ENCODE measurements at places on chromosomes 5 and 9.
A peak's percentile ranks its signal among the peaks of the same experiment; 100 is the strongest.

DNA sequence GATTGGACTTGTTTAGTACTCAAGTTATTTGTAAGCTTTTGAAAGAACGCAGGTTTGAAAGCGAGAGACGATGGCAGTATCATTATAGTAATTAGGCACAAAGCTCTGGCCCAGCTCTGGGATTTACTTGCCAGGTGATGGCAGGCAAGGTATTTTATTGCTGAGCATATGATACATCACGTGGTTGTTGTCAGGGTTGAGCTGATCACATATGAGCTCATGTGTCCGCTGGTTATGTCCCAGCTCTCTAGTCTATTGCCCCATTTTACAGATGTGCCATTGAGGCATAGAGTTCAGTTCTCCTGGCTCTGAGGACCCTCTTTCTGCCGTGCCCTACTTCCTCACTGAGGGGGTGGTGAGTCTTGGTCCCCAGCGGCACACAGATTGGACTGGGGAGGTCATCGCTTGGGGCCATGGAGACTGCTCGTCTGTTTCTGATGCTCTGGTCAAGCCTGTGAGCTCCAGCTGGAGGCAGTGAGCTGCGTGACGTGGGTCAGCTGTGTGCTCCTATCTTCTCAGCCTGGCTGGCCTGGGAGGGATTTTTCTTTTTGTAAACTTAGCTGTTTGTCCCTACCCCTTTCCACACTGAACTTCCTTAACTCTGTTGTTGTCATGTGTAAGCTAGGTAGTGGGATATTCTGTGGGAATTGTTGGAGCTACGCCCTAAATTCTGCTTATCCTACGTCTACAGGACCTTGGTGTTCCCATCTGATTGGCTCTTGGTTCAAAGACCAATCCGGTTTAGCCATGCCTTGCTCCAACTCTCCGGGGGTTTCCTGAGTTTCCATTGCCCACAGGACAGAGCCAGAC, 2.2 kb downstream of the NXNL2 start:
- no peak for DNase-seq

DNA sequence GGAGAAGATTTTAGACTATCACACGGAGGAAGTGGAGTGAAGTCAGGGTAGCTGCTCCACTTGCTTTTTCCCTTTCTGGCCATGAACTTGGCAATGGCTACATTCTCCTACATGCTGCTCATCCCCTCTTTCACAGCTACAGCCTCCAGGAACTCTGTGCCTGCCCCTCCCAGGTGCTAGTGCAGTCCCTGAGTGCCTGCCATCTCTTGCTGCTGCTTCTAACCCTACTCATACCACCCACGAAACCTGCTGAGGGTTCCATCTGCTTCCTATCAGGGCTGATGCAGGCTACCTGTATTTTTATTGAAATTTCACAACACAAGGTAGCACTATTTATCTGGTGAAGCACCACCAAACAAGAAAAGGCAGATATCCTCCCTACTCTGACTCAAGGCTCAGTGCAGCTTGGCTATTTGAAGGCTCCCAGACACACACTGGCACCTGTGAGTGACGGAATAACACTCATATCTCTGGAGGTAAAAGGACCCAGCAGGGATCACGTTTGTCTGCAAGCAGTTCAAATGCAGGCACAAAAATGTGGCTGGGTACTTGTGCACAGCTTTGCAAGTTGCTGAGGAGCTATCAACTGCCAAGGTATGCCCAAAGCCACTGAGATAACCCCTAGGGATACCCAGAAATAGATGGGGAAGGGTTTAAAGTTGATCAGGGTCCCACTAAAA, 51.6 kb downstream of the MARCHF11 start:
- DNase-seq: no peak

DNA sequence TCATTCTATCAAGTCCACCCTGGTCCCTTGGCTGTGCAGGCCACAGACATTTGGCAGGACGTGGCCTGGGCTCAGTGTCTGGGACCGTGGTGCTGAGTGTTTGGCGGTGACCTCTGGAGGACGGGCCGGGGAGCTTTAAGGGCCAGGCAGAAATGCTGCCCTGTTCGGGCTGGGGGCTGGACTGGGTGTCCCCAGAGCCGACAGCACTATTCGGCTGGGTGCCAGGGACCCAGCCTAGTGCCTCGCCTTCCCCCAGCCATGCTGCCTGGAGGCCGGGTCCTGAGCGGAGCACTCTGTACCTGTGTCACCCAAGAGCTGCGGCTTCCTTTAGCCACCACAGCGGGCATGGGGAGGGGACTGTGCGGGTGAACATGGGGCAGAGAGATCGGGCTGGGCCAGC, 40.4 kb downstream of the COL5A1 start:
- no peak for DNase-seq

GRCh38 chr5:71586052-71586940, 844 bp upstream of the MCCC2 start:
- DNase-seq: no peak

GRCh38 chr9:116437411-116438370, 249.4 kb upstream of the TRIM32 start:
- no peak for DNase-seq

GRCh38 chr9:35935755-35936509, 22.0 kb downstream of the OR2S2 start:
- DNase-seq: no peak

- no peak for DNase-seq
These were observed 42.5 kb downstream of the CCL28 start for GRCh38 chr5:43369651-43370050.

DNA sequence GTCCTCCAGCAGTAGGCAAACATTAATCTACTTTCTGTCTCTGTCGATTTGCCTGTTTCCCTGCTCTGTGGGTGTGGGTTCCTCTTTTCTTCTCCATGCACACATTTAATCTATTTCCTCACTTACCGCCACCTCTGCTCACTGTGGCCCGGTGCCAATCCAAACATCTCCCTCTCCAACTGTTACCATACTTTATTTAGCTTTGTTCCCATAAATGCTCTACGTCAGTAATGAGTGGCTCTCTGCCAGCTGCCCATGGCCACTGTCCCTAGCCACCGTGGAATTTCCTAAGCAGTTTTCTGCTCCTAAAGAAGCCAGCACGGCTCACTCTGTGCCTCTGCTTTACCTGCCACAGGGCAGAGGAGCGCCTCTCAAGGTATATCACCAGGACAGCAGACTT, 19.5 kb upstream of the GOLPH3 start:
- no peak for DNase-seq

DNA sequence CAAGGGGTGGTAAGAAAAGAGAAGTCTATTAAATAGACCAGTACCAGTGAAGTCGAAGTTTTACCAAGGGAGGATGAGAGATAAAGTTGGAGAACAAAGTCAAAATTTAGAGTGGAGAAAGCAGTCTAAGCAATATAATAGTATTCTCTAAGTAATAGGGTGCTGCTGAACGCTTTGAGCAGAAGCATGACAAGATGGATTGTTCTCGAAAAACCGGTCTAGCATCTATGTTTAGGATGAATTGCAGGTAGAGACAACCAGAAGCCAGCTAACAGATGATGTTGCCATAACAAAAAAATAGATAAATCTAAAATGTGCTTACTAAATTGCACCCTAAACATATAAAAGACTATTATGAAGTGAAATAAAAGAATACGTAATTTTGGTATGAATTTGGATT, 237.0 kb downstream of the PRELID2 start:
- no peak for DNase-seq

GRCh38 chr5:136769900-136770684, 404.7 kb upstream of the TRPC7 start:
- DNase-seq: peak; percentile 5

DNA sequence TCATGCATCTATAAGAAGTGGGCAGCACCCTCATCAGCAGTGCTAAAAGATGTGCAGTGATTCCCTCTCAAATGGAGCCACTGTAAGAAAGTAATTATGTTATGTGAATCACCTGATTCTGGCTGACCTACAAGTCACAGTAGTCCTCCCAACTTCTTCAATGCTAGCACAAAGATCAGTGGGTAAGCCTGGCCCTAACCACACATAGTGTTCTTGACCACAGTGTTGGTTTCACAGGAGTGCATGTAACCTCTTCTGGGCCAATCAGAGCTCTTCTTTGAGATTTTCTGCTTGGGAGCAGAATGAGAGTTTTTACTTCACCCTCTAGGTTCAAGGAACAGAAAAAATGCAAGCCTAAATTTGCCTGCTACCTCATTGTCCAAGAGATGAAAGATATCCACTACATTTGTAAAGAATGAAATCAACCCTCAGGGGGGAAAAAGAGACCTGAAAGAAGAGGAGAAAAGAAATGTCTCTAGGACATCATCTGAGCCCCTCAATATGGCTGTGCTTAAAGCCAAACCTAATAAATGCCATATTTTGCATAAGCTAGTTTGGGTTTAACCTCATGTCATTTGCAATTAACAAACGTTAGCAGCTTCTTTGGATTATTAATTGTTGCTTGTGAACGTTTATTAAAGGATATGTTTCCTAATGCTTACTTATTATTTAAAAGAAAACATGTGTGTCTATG, 65.3 kb upstream of the ADRB2 start:
- no peak for DNase-seq

DNA sequence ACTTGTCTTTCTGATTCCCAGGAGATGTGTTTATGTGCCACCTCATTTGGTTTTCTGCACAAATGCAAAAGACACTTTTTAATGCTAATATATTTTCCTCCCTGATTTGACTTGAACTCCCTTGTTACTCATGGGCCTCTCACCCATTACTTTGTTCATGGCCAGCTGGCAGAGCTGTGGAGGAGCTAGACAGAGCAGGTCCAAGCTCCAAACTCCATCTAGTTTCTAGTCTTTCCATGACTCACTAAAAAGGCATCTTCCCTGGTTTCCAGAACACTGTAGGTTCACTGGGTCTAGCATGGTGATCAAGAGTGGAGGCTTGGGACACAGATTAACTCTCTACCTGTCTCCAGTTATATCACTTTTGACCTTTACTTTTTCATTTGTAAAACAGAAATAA, 161.0 kb upstream of the SLC28A3 start:
- no peak for DNase-seq

DNA sequence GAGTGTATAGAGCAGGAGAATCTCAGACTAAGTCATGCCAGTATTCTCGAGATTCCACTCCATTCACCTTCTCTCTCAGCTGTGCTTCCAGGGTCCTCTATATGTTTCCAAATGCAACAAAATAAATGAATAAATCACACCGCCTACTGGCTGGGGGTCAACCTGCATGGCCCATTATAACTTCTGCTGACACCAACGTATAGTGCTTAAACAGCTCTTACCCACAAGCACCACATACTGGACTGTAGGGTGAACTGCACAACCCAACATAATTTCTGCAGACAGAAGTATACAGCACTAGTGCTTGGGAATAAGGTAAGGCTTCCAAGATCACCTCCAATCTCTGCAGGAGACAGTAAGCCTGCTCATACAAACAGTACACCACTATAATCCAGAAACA, 33.1 kb upstream of the HTR4 start:
- no peak for DNase-seq

- DNase-seq: no peak
These were observed 5.6 kb downstream of the DAB2IP start for GRCh38 chr9:121656941-121657470.

- DNase-seq: no peak
These were observed 178.0 kb downstream of the FSTL4 start for GRCh38 chr5:133434336-133434735.

- DNase-seq: no peak
These were observed 134.0 kb upstream of the MAP3K1 start for GRCh38 chr5:56681346-56681745.

DNA sequence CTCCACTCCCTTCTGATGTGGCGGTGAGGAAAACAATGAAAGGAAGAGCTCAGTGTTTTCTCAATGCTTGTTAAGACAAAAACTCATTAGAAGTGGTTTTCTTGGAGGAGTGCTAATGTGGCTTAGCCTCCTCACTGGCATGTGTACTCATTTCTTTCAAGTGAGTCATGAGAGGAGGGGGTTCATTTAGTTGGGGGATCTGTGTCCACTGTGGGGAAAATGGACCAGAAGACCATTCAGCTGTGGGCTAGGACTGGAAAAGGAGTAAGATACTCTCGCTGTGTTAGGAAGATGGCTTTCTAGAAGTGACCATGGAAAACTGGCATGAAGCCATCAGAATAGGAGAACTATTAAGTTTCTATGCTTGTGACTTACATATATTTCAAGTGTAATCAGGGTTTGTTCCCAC, 23.5 kb downstream of the KLF9 start:
- no peak for DNase-seq

DNA sequence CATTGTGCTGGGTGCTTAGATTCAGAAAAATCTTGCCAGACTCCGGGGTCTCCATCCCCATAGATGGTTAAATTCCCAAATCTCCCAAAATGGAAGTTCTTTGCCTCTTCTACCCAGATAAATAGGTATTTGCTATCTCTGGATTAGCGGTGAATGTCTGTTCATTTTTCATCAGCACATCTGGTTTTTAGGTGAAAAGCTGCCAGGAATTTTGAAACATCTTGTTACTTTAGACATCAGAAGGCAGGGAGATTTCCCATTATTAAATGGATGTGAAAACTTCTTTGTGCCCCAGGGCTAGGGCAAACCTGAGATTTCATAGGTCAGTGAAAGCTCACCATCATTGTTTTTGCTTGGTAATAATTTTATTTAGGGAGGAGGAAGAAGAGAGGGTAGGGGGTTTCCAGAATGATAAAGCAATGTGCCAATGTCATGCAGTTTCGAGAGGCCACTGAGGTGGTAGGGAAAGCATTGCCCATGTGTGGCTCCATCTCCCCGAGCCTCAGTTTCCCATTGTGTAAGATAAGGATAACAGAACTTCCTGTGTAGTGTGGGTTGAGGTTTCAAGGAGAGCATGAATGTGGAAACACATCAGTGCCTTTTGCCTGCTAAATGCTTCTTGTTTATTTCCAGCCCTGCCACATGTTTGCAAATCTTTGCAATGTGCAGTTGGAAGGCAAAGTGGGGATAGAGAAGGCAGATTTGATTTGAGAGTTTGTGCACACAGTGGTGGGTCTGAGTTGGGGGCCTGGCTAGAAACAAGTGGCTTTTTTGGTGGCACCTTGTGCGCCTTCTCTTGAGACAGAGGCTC, 147.2 kb upstream of the KLF4 start:
- no peak for DNase-seq

DNA sequence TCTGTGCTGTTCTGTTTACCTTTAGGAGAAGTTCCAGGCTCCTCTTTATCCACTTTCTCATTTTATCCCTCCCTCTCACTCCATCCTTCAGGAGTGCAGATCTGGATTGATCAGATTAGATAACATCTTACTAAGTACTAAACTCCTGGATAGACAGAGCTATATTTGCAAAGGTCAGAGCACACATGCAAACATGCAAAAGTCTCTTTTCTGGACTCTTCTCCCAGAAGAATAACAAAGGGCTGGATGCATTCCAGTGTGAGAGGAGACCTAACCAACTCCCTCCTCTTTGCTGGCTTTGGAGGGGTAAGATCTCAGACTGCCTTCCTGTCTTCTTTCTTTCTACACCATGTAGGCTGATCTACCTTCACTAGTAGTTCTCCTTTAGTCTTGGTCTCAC, 21.4 kb downstream of the GARNL3 start:
- no peak for DNase-seq

DNA sequence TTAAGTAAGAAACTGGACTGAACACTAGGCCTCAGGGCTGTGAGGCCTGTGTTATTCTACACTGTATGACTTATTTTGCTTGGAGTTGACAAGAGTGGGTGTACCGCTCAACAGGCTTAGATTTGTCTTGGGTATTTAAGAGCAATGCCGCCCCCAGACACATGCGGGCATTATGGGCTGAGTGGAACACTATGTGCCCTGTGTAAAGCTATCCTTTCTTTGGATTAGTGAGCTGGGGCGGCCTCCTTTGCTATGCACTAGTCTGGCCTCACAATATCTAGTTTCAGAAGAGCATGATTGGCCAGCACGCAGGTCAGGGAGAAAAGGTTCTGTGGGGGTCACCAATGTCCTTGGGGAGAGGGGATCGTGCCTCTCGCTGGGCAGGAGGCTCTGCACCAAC, 206.3 kb upstream of the GDNF start:
- no peak for DNase-seq

- DNase-seq: no peak
These were observed 83.7 kb downstream of the MYO10 start for GRCh38 chr5:16852251-16853005.

- DNase-seq: no peak
These were observed 167.6 kb upstream of the MSX2 start for GRCh38 chr5:174556756-174557155.

All from T-helper 9 cell (primary cell).